ENCODE measurements at places on chromosomes 13 and 19. TPM values are rescaled to one million over a fixed set of nuclear protein-coding genes. Genes with fewer than 3 reads are reported as not detected.

C19orf18 gene
- total RNA-seq, result 0.14 TPM

PLK5 gene
- total RNA-seq, result not detected

FXYD1 gene
- total RNA-seq, result 2.4 TPM

SBSN gene
- 2.1 TPM for total RNA-seq

KLK14 gene
- not detected for total RNA-seq

CYP2A6 gene
- not detected for total RNA-seq

PBX4 gene
- total RNA-seq, result 0.55 TPM

CXCL17 gene
- not detected for total RNA-seq

ADM5 gene
- total RNA-seq, result 0.28 TPM

KDELR1 gene
- total RNA-seq, result 54.3 TPM

Data from smooth muscle cell of bladder (primary cell).